ENCODE measurements at places on chromosomes 2 and 18.

DNA sequence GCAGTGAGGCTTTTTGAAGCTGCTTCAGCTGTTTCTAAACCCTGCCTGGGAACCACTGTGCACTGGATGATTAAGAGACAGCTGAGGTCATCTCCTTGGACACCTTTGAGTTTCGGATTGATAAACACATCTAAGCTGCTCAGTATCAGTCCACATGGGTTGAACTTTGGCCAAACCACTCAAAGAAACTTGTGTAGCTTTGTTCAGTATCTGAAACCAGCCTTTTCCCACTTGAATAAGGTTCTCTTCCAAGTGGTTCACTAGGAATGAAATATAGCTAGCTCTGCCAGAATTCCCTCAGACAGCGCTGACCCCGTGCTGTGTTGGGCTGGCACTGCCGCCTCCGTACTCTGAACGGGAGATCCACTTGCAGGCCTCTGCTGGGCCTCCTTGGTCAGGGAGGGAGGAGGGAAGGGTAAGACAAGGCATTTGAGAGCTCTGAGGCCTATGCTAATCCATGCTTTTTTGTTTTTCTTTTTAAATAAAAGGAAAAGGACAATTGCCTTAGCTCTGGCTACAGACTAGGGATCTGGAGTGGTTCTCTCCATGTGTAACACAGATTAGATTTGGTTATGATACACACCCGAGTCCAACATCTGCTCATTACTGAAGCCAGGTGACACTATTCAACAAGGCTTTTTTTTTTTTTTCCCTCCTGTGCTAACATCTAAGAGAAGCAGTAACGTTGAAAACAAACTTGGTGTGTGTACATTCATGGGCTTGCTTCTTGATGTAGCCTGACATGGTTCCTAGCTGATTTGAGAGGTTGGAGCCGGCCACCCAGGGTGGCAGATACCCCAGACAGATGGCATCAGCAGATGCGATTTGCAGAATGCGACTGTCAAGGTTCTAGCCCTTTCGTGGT, 67.7 kb downstream of the NCK2 start:
- DNase-seq: peak; percentile 69

- DNase-seq: no peak
These were observed 90.9 kb downstream of the HS1BP3 start for GRCh38 chr2:20560011-20560410.

- DNase-seq: no peak
These were observed 34.7 kb downstream of the LPIN2 start for GRCh38 chr18:2978208-2978607.

DNA sequence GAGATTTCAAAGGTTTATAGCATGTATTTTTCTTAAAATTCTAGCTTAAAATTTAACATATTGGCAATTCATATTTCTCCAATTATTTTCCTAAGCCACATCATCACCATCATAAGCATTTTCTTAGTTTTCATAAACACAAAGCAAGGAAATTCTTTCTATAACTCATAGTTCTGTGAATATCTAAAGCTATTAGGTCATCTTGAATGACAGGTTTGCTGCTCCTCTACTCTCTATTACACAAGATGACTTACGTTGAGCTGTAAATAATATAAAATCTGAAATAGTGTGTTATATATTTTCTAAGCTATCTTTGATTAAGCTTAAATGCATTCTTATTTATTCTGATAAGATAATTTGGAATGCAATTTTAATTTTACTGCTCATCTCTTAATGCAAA, 984.6 kb upstream of the CNTNAP5 start:
- no peak for DNase-seq

GRCh38 chr2:27356382-27357181, at the start of gene GTF3C2:
TSS of gene GTF3C2 (minus strand) at chr2:27356764. CDS start at chr2:27343554, 13,210 bp downstream.
- DNase-seq: peak; percentile 99

GRCh38 chr18:46488471-46489213, 168.4 kb downstream of the LOXHD1 start:
- no peak for DNase-seq

GRCh38 chr2:172329416-172329773, 98.0 kb upstream of the ITGA6 start:
- no peak for DNase-seq

- no peak for DNase-seq
These were observed 12.2 kb downstream of the XDH start for GRCh38 chr2:31402388-31402787.

DNA sequence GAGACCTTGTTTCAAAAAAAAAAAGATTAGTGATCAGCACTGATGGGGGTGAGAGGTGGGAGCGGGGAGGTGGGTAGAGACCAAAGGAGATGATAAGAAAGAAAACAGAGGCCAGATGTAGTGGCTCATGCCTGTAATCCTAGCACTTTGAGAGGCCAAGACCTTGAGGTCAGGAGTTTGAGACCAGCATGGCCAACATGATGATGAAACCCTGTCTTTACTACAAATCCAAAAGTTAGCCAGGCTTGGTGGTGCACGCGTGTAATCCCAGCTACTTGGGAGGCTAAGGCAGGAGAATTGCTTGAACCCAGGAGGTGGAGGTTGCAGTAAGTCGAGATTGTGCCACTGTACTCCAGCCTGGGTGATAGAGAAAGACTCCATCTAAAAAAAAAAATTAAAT, 9.5 kb upstream of the SLC35F6 start:
- no peak for DNase-seq

DNA sequence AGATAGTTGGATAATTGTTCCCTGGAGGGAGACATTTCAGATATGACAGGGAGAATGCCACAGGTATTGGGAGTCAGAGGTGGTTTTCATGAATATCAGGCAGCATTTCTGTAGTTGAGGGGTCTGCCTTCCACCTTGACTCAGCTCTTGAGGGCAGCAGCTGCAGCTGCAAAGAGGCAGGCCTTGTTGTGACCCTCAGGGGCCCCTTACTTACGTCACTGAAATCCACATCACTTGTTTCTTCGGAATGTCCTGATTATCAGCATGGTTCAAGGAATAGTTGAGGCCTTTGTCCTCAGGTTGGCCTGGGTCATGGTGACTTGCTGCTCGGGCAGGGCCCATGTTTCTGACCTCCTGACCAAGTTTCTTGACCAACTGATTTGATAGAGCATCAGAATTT, 46.9 kb downstream of the TMEM17 start:
- DNase-seq: no peak

- no peak for DNase-seq
These were observed 5.6 kb downstream of the REL start for GRCh38 chr2:60886991-60887390.

GRCh38 chr2:43634604-43635306, 2.3 kb upstream of the PLEKHH2 start:
- DNase-seq: no peak

DNA sequence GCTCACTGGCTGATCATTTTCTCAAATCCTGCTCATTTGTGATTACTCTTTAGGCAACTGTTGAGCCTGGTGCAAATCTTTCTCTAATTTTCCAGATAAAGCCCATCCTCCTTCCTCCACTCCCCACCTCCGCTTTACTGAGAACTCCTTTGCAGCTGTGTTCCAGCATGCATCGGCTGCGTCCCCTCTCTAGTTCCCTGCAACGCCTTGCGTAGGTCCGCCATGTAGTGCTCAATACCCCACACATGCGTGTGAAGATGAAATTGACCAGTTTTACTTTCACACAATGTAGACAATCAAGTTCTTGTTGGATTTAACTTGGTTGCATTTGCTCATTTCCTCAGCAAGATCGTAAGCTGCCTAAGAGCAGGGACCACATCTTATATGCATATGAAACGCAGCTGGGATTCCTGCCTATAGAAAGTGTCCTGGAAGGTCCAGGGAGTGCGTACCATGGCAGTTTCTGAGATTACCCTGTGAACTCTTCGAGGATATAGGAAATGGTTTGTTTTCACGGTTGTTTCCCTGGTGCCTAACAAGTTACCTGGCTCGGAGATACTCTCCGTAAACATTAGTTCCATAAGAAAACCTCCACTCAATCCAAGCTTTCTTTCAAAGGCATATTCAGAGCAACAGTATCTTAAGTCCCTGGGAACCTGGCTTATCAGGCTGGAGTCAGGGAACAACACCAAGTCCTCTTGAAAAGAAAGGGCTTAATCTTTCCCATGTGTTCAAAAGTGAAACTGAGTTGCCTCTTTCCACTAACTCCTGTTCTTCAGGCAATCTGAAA, 766.4 kb upstream of the ID2 start:
- DNase-seq: no peak

DNA sequence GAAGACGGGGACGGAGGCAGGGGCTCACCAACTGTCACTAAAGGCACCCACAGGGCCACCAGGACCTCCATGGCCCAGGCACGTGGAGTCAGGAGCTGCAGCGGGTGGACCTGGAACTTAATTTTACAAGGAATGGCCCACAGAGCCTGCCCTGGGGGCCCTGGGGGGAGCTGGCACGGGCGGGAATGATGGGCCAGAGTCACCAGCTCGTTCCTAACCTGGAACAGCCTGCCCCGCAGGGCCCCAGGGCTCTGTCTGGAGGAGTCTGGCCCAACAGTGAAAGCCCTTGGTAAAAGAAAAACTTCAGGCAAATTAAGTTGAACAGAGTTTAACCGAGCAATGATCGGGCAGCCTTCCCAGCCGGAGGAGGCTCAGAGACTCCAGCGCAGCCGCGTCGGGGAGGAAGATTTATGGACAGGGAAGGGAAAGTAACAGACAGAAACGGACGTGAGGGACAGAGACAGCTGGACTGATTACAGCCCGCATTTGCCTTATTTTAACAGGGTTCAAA, 118.4 kb upstream of the TMEM18 start:
- DNase-seq: no peak

- DNase-seq: no peak
These were observed 98.8 kb upstream of the KLHL29 start for GRCh38 chr2:23286031-23286757.
